ENCODE measurements at places on chromosomes 1 and 21.

GRCh38 chr1:211879475-211879874 is 48.9 kb upstream of the LPGAT1 start:
- no peak for DNase-seq

DNA sequence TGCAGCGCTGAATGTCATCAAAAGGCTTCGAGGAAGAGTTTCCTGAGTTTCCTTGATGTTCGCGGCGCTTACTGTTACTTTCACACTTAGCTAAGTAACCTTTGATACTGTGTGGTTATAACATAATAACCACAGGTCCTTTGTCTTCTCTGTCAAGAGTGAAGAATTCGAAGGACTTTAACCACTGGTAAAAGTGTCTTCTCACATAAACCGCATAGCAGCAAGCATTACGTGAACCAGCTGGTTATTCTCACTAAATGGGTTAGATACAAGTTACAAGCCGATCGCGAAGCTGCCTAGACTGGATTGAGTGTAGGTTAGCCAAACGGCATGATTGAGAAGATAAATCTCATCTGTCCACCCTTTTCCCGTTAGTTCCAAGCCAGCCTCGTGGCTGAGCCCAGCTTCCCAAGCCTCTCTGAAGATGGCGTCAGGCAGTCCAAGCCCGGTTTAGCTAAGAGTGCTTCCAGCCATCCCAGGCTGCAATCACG is 18.3 kb upstream of the IFNGR2 start:
- DNase-seq, result no peak

DNA sequence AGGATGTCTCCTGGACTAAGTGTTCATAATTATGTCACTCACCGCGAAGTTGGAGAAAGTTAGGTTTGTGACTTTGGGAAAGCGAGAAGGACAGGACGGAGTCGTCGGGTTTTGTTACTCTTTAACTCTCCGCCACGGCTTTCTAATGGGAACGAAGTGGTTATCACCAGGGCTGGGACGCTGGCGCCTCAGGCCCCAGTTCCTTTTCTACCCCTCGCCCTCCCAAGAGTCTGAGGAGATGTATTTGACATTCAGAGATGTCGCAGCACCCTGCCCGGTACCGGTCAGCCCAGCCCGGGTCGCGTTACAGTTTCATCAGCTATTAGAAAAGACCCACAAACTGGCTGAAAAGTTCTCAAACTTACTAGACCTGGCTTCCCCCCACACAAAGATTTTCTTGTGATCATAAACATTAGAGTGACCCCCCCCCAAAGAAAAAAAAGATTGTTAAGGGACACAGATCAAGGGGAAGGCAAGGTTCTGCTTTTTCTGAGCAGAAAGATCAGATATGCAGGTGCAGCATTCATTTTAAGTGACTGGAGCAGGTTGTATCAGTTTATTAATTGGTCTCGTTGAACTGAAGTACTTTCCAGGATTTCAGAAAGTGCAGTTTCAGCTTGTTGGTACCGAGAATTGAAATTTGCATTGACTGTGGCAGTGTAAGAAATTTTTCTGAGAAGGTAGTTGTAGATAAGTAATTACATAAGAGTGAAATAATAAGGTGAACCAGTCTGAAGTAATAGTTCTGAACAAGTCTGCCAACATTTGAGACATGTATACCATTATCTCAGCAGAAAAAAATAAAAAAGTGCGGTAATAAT is 859 bp upstream of the ZBTB18 start:
- DNase-seq, result no peak

DNA sequence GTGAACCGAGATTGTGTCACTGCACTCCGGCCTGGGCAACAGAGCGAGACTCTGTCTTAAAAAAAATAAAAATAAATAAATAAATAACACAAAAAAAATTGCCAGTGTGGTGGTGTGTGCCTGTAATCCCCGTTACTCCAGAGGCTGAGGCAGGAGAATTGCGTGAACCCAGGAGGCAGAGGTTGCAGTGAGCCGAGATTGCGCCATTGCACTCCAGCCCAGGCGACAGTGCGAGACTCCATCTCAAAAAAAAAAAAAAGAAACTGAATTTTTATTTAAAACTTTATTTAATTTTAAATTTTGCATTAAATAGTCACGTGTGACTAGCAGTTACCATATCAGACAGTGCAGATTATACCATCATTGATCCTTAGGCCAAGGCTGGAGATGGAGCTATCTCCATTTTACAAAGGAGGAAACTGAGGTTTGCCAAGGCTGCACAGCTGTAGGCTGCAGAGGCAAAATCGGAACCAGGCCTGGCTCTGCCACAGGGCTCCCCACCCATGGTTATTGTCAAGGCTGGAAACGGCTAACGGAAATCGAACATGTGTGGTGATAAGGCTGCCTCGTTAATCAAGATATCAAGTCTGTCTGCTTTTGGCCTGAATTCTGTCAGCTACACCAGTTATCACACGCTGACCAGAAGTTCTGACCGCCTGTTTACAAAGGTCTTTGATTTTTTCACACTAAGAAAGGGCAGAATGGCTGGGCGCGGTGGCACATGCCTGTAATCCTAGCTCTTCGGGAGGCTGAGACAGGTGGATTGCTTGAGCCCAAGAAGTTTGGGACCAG is 20.5 kb downstream of the HSPG2 start:
- DNase-seq, result no peak

GRCh38 chr1:6093611-6094010 is 47.9 kb downstream of the KCNAB2 start:
- no peak for DNase-seq

- no peak for DNase-seq
Observed at GRCh38 chr1:27380224-27380623, 2.9 kb downstream of the CD164L2 start.

DNA sequence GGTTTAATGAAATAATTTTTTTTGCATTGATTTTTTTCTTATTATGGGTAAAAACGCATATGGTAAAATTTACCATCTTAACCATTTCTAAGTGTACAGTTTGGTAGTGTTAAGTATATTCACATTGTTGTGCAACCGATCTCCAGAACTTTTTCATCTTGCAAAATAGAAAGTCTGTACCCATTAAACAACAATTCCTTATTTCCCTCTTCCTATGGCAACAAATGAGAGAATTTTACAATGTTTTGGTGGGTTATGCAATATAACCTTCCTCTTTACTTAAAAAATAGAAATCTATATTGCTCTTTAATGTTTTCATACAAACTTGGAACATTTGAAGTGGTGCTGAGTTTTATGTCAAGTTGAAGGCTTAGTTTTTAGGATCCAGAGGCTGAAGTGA is 26.6 kb downstream of the MAP3K7CL start:
- DNase-seq, result no peak
